T-helper 17 cell (primary cell): ENCODE measurements at places on chromosomes 4 and X. TPM values are rescaled to one million over a fixed set of nuclear protein-coding genes. Genes with fewer than 3 reads are reported as not detected.

COL4A6 gene
- total RNA-seq: not detected

DUSP21 gene
- not detected for total RNA-seq

DNA sequence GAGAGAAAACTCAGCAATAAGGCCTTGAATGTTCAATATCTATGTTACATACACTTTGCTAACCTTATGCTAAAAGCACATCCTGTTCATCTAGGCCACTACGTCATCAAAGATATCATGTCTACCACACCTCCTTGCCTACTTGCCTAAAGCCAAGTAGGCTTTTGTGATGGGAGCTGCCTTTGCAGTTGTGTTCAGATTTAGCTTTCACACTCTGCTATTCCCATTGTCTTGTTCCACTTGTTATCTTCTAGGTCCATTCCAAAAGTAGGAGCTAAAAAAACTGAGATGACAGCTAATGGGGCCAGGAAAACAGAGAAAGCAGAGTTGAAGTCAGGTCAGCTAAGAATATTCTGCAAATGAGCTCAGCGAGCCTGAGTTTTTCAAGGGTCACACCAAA is 153.6 kb upstream of the EDNRA start:
- no peak overlapping the region for H3K4me3 ChIP-seq
- no peak for DNase-seq
- peaks cover 6% of the 10 kb centered on the region for H3K27me3 ChIP-seq
- no peak overlapping the region for H3K27ac ChIP-seq

GRCh38 chr4:184039963-184040383 is 134.9 kb downstream of the STOX2 start:
- H3K27me3 ChIP-seq: peaks cover 54% of the 10 kb centered on the region
- no peaks in the 10 kb centered on the region for H3K36me3 ChIP-seq
- no peak overlapping the region for H3K27ac ChIP-seq
- no peak for DNase-seq

DNA sequence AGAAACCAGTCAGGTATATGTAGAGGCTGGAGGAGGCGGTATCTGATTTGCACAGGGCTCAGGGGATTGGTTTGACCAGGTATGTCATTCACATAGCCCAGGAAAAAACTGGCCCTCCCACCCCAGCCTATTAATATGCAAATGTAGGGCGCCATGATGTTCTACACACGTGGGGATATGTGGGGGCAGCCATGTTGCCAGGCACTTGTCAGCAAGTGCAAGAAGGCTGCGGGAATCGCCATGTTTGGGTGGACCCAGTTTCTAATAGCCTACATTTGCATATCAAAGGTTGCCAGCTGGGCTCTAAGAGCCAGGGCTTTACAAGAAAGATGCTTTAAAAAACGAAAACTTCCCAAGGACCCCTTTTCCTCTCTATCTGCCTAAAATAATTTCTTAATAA is 335.1 kb downstream of the SMARCA1 start:
- no peaks in the 10 kb centered on the region for H3K4me1 ChIP-seq
- no peak for DNase-seq
- H3K27me3 ChIP-seq: no peaks in the 10 kb centered on the region
- no peak overlapping the region for H3K27ac ChIP-seq

GRCh38 chr4:159284113-159284512 is 181.2 kb downstream of the RAPGEF2 start:
- DNase-seq: no peak
- no peak overlapping the region for H3K4me3 ChIP-seq

- no peak overlapping the region for H3K27ac ChIP-seq
- no peak for DNase-seq
- no peaks in the 10 kb centered on the region for H3K4me1 ChIP-seq
- no peak overlapping the region for H3K4me3 ChIP-seq
These were observed 61.3 kb upstream of the MXRA5 start for GRCh38 chrX:3407781-3408180.

- H3K4me1 ChIP-seq: no peaks in the 10 kb centered on the region
- H3K27me3 ChIP-seq: no peaks in the 10 kb centered on the region
- H3K27ac ChIP-seq: no peak overlapping the region
- no peaks in the 10 kb centered on the region for H3K36me3 ChIP-seq
- no peak overlapping the region for H3K4me3 ChIP-seq
- DNase-seq: no peak
These were observed 733.4 kb upstream of the INTU start for GRCh38 chr4:126899331-126899801.
